GM23338 (cell line): ENCODE measurements at places on chromosomes 2 and 18. TPM values are rescaled to one million over a fixed set of nuclear protein-coding genes. Genes with fewer than 3 reads are reported as not detected.

DNA sequence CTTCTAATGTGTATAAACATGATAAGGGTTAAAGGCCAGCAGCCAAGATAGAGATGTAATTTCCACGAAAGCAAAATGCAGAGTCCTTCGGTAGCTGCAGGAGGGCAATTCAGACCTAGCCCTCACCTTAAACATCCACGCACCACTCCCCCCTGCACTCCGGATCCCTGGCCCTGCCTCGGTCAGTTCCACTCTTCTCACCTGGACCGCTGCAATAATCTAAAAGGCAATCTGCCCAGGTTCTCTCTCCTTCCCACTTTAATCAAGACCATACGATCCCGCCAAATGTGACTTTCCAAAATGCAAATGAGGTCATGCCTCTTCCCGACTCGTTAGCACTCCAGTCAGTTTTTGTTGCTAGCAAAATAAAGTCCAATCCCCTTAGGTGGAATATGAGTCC lies 485.2 kb downstream of the EIPR1 start:
- no peaks in the 10 kb centered on the region for H3K27me3 ChIP-seq
- H3K27ac ChIP-seq = no peak overlapping the region
- H3K36me3 ChIP-seq = no peaks in the 10 kb centered on the region
- no peaks in the 10 kb centered on the region for H3K4me1 ChIP-seq
- no peak overlapping the region for H3K4me3 ChIP-seq
- DNase-seq = no peak

AGXT gene
- not detected in 2 replicates for total RNA-seq

- DNase-seq = no peak
- no peak overlapping the region for H3K27ac ChIP-seq
- no peaks in the 10 kb centered on the region for H3K4me1 ChIP-seq
- no peaks in the 10 kb centered on the region for H3K27me3 ChIP-seq
Observed at GRCh38 chr2:133953524-133953923, 300.3 kb upstream of the MGAT5 start.

DNA sequence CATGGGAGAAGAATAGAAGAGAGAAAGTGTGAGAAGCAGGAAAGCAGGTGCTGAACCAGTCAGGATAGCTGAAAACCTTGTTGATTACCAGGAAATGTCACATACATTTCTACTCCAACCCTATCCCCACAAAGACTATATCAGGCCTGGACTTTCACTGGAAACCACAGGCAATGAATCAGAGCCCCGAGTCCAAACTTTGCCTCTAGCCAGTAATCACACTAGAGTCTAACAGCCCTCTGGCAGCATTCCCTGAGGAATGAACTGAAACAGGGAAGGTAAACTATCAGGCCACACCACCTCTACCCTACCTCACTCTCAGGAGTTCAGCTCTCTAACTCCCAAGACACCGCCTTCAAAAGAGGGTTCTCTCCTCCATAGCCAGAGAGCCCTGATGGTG lies 18.7 kb upstream of the IHH start:
- no peaks in the 10 kb centered on the region; the same call in 1 of the 2 replicates for H3K4me1 ChIP-seq
- no peaks in the 10 kb centered on the region for H3K27me3 ChIP-seq
- no peaks in the 10 kb centered on the region for H3K36me3 ChIP-seq
- no peak overlapping the region for H3K27ac ChIP-seq
- H3K4me3 ChIP-seq = no peak overlapping the region

DNA sequence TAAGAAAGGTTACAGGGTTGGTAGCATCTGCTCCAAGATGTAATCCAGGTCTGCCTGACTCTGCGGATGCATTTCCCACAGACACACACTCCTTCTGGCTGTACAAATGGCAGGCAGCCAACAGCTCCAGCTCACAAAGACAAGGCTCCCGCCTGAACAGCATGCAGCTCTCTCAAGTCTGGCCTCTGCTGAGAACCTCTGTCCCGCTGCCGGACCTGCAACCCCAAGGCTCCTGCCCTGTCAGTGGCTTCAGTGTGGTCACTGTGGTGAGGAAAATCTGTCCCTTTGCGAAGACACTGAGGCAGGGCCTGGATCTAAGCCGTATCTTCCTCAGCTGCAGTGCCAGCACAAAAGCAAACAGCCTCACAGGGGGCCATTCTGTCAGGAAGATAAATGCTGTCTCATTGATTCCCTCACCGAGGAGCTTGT lies 469.3 kb upstream of the MEX3C start:
- no peak overlapping the region for H3K4me3 ChIP-seq
- peak; percentile 5 for DNase-seq
- H3K4me1 ChIP-seq = peaks cover 4% of the 10 kb centered on the region
- no peaks in the 10 kb centered on the region for H3K36me3 ChIP-seq
- H3K27me3 ChIP-seq = no peaks in the 10 kb centered on the region
- H3K27ac ChIP-seq = no peak overlapping the region

- no peak overlapping the region for H3K27ac ChIP-seq
- no peaks in the 10 kb centered on the region for H3K36me3 ChIP-seq
- no peak for DNase-seq
- no peak overlapping the region for H3K4me3 ChIP-seq
Observed at GRCh38 chr18:12773369-12773768, 70.5 kb downstream of the PSMG2 start.

DNA sequence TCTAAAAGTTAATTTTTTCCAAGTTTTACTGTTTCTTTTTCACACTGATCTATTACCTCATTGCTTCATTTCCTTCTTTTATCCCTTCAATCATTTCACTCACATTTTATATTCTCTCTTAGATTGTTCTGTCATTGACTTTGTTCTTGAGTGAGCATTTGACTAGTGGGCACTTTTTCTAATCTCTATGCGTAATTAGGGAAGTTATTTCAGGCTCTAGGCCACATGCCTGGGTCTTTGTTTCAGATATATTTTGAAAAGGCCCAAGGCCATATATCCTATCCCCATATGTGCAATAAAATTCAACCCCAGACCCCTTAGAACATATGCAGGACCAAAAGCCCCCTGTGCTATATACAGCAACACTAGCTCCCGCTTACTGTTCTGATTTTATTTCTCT lies 61.2 kb downstream of the MSH6 start:
- H3K4me1 ChIP-seq = no peaks in the 10 kb centered on the region
- H3K27me3 ChIP-seq = no peaks in the 10 kb centered on the region
- H3K27ac ChIP-seq = no peak overlapping the region
- no peaks in the 10 kb centered on the region for H3K36me3 ChIP-seq
- H3K4me3 ChIP-seq = no peak overlapping the region
